WTC11 (cell line): ENCODE measurements at places on chromosomes 2 and 18. TPM values are rescaled to one million over a fixed set of nuclear protein-coding genes. Genes with fewer than 3 reads are reported as not detected.

- no peak for DNase-seq
- H3K27me3 ChIP-seq: no peaks in the 10 kb centered on the region
- no peaks in the 10 kb centered on the region for H3K36me3 ChIP-seq
- H3K4me1 ChIP-seq: no peaks in the 10 kb centered on the region
- H3K4me3 ChIP-seq: no peak overlapping the region
These were observed 81.5 kb downstream of the NCKAP5 start for GRCh38 chr2:133486771-133487191.

Gene SCN3A
- total RNA-seq: 0.04 TPM in 1 of 3 replicates, not detected in the others

Gene KLHL30
- 0.07 TPM in 1 of 3 replicates, not detected in the others for total RNA-seq

Gene DYSF
- total RNA-seq: 14.8 to 15.5 TPM (median 15.0 TPM) in 3 replicates

Gene CFAP65
- total RNA-seq: 0.44 to 1.0 TPM (median 0.48 TPM) in 3 replicates

DNA sequence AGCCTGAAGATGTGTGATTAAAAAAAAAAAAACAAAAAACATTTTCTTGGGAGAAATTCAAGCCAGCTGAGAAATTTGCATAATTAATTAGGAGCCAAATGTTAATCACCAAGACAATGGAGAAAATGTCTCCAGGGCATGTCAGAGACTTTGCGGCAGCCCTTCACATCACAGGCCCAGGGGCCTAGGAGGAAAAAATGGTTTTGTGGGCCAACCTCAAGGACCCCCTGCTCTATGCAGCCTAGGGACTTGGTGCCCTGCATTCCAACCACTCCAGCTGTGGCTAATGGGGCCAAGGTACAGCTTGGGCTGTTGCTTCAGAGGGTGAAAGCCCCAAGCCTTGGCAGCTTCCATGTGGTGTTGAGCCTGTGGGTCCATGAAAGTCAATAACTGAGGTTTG lies 241.9 kb upstream of the THUMPD2 start:
- H3K36me3 ChIP-seq: peaks cover 41% of the 10 kb centered on the region
- no peak for DNase-seq
- no peak overlapping the region for H3K4me3 ChIP-seq
- H3K4me1 ChIP-seq: no peaks in the 10 kb centered on the region

DNA sequence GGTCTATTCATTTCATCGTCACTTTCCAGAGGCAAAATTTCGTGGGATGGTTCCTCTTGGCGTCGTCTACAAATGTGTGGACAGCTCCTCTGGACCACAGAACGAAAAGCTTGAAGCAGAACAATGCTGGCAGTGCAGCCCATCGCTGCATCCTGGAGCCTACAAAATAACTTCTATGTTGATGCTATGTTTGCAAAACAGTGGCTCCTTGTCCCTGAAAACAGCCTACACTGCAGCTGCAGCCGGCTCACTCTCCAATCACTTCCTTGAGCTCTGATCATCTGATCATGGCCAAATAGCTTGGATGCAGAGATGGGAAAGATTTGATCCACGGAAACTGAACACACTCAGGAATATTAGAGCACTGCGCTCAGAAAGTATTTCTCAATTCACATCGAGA lies 60.0 kb downstream of the DOCK10 start:
- no peak for DNase-seq
- H3K36me3 ChIP-seq: no peaks in the 10 kb centered on the region
- no peak overlapping the region for H3K4me3 ChIP-seq

GRCh38 chr2:53770264-53770663 lies 2.7 kb downstream of the CHAC2 start:
- peaks cover 11% of the 10 kb centered on the region for H3K36me3 ChIP-seq
- DNase-seq: no peak
- H3K4me1 ChIP-seq: peaks cover 23% of the 10 kb centered on the region
- no peak overlapping the region for H3K4me3 ChIP-seq
- H3K27ac ChIP-seq: no peak overlapping the region

DNA sequence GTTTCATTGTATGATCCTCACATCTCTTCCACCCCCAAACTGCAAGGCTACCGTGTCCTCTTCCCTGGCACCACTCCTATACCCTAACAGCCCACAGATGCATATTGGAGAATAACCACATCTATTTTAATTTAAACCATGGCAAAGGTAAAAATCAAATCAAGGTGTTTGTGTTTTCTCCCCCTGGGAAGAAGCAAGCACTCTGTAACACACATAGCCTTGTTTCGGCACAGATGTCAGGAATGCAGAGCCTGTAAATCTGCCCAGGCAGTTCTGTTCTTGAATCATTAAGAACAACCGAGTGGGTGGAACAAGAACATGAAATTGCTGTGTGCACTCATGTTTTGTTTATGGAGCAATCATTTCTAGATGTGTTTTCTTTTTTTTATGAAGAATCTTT lies 6.8 kb upstream of the COX7A2L start:
- H3K27ac ChIP-seq: no peak overlapping the region; the same call in 1 of the 2 replicates
- peaks cover 8% of the 10 kb centered on the region; the same call in 1 of the 2 replicates for H3K4me1 ChIP-seq
- no peaks in the 10 kb centered on the region for H3K36me3 ChIP-seq
- no peak overlapping the region for H3K4me3 ChIP-seq
- no peaks in the 10 kb centered on the region for H3K27me3 ChIP-seq
